ENCODE measurements at places on chromosomes 7 and 10. TPM values are rescaled to one million over a fixed set of nuclear protein-coding genes. Genes with fewer than 3 reads are reported as not detected.
A peak's percentile ranks its signal among the peaks of the same experiment; 100 is the strongest.

The GRID2IP gene
- total RNA-seq = 3.5 TPM

DNA sequence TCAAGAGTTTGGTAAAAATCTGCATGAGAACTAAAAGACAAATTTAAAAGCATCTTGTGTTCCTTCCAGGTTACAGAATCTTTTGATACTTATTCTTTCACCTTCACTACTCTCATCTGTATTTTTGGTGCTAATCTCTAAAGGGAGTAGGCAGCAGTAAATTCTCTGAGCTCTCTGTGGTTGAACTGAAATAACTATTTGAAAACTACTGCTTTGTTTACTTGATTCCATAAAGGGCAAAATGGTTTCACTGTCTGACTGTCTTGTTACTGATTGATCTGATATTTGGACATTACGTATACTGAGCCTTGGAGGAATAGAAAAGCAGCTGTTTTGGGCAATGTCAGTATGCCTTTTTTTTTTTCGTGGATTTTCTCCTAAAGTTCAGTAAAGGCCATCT is 103.3 kb downstream of the CHRM2 start:
- DNase-seq = no peak

DNA sequence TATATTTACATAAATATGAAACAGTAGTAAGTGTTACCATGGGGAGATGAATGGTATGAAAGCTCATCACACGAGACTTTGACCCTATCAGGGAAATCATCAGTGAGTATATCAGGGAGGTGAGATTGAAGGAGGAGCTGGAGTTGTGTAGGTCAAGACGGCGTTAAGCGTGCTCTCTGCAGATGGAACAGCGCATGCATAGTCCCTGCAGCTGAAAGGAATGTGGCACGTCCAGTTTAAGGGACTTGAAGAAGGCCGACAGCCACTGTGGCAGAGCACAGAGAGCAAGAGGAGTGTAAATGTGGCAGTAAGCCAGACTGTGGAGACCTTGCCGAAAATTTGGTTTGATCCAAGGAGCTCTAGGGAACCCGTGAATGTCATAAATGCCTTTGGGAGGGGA is 38.9 kb downstream of the POU6F2 start:
- DNase-seq = no peak

The GJD4 gene
- total RNA-seq = not detected

GRCh38 chr10:78543031-78543748 is 509.5 kb downstream of the RPS24 start:
- no peak for DNase-seq

The H2BK1 gene
- not detected for total RNA-seq

The STAG3 gene
- 1.5 TPM for total RNA-seq

DNA sequence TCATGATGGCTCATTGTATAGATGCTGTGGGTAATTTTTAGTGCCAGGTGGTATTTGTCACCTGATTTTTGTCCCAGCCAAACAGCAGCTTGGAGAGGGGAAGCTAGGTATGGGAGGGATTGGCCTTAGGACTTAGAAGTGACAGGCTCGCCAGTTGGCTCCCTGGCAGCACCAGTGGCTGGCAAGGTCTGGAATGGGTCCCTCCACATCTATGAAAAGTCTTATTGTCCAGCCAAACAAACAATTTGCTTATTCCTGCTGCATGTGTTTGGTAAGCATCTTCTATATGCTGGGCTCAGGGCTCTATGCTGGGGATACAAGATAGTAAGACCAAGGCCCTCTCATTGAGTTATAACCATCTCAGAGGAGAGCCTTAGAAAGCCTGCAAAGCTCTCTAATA is 42.5 kb downstream of the SORCS3 start:
- DNase-seq = no peak

- no peak for DNase-seq
Measured at GRCh38 chr7:223118-223800, 30.9 kb downstream of the FAM20C start.

DNA sequence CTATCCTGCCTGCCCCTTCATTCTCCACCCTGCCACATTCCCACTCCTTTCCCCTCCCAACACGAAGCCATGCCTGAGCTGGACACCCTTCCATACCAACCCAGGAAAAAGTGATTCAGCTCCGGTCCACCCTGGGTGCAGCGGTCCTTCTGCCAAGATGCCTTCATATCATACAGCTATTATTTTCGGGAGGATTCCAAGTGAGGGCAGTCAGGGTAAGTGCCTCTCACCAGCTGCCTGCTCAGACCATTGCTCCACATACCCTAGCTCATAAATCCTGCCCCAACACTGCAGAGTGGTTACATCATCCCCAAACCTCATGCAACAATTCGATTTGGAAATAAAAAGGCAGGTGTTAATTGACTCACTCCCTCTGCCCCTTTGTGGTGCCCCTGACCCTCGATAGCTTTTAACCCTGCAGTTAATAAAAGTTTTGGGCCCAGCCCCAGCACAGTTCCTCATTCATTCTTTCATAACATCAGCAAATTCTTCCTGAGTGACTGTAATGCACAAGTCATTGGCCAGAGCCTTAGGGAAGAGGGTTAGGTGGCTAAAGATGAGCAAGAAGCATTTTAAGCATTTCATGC is 42.6 kb downstream of the ZNF503 start:
- no peak for DNase-seq

DNA sequence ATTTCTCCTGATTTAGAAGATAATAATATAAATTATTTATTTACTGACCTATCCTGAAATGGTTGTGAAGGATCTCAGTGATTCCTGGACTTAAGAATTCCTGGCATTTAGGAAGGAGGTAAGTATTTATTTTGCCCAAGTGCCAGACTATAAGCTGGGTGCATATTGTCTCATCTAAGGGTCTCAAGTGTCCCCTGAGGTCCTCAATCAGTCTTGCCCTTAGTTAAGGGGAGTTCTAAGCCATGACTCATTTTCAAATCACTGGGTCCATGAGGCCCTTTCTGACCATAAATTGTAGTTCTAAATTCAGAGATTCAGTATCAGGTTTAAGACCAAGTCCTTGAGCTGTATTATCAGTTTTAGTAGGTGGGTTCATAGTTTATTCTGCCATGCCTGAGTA is 251.6 kb upstream of the MEOX2 start:
- no peak for DNase-seq

DNA sequence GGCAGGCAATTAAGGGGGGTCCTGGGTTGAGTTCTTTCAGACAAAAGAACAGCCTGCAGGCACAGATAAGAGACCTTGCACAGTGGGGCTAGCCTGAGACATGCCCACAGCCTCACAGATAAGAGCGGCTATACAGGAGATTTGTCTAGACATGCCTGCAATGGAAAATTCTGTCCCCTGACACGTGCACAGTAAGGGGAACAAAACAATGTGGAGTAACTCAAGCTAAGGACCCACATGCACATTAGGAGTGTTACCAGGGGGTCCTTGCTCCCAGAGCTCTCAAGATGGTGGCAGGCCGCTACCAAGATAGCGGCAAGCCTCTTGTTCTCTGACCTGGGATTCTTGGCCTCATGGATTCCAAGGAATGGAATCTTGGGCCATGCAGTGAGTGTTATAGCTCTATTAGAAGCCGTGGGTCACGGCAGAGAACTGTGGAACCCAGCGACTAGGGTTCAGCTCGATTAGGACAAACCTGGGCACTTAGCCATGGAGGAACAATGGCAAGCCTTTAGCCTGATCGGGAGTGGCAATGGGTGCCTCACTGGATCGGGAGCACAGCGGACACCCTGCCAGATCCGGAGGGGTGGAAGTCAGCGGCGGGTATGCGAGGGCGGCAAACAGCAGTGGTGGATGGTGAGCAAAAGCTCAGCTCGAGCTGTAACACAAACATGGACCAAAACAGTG is 196.9 kb downstream of the CCSER2 start:
- DNase-seq = no peak

- DNase-seq = no peak
Measured at GRCh38 chr7:117249696-117250095, 73.2 kb downstream of the WNT2 start.

DNA sequence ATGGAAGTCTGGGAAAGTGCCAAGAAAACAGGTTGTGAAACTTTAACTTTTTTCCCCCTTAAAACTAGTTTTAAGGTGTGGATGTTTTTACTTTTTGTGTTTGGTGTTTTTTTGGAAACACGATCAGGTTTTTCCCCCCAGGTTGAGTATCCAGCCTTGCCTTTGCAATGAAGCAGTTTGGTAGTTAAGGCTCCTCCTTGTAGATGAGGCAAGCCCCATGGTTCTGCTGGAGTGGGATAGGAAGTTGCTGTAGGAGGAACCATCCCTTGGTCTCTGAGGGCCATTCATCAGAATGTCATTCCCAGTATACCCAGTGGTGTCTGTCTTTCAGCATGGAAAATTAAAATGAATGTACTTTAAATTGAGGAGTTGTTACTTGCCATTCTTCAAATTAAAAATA is 2.7 kb downstream of the CUL1 start:
- no peak for DNase-seq

The NME8 gene
- total RNA-seq = not detected

GRCh38 chr7:139588632-139589031 is 65.1 kb downstream of the CLEC2L start:
- DNase-seq = no peak

DNA sequence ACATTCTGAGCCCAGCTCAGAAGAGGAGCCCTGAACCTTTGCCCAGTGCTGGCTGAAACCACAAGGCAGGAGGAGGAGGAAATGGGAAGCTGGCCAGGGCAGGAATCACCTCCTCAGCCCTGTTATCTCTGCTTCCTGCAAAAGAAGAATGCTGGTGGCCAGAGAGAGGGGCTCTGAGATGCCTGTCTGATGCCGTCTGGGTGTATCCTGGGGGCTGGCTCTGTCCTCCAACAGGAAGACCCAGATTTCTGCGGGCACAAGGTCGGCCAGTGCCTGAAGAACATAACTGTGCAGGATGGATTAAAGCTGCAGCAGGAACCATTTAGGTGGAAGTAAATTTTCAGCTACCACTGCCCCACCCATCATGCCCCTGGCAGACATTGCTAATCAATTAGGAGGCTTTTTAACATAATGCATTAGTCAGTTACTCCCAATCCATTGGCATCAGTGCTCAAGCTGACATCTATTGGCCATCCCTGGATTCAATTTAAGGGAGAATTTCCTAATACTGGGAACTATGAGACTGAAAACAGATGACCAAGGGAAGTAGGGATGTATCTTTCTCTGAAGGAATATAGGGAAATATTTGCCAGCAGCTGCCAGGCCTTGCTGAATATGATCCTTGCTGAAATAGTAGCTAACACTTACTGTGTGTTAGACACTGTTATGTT is 67.7 kb downstream of the COL13A1 start:
- DNase-seq = peak; percentile 86

DNA sequence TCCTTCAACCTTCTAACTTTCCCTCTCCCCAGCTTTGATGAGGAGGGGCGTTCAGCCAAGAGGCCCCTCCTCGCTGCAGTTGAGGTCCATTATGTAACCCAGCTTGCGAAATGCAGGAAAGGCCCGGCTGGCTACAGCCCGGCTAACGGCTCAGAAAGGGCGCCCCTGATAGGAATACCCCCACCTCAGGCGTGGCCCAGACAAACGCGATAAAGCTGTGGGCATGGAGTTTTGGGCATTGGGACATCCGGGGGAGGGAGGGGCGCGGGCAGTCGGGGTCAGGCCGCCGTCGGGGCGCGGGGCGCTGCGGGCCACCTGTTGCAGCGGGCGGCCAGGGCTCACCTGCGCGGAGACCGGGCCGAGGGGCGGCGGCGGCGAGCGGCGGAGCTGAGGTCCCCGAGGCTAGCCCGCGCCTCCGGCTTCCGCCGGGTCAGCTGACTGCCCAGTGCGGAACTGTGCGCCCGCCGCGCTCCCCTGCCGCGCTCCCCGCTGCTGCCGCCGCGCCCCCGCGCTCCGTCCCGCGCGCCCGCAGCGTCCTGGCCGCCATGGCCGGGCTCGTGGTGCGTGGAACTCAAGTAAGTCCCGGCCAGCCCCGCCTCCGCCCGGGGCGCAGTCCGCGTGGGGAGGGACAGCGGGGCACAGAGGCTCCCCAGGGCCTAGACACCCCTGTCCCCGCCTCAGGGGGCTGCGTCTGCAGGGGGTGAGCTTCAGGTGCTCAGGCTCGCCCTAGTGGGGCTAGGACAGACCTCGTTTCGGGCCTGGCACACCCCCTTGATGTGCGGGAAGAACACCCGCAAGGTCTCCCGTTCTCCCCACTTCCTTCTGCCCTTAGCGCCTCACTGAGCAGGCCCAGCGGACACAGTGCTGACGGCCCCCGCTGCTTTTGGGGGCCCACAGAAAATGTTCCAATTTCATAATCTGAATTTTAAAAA is at the start of gene LRMDA:
TSS of gene LRMDA (plus strand) at position 445 of the 932 bp plus-strand sequence.
- DNase-seq = no peak

DNA sequence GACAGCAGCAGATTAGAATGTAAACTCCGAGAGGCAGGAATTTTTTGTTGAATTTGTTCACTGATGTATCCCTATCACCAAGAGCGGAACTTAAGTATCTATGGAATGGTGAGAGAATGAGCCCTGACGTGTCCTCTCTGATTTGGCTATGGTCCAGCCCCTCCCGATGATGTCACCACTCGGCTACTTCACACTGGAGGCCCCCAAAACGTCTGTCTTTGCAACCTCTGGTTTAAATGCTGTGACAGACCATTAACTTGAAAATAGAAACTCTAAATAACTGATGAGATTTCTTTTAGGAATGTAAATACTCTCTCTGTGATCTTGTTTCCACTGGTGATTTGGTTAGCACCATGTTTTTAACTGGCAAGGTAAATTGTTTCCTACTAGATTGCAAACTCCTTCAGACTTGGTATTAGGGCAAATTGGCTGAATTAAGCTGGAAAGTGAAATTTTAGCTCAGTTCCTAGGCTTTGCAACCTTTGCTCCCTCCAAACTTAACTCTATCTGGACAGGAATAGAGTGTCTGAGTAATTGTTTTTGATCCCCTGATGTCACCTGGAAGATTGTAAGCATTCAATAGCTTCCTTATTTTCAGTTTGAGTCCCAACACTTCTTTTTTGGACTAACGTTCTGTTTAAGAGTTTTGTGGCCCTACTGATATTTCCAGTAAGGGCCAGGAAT is 19.1 kb downstream of the SLC16A12 start:
- no peak for DNase-seq

DNA sequence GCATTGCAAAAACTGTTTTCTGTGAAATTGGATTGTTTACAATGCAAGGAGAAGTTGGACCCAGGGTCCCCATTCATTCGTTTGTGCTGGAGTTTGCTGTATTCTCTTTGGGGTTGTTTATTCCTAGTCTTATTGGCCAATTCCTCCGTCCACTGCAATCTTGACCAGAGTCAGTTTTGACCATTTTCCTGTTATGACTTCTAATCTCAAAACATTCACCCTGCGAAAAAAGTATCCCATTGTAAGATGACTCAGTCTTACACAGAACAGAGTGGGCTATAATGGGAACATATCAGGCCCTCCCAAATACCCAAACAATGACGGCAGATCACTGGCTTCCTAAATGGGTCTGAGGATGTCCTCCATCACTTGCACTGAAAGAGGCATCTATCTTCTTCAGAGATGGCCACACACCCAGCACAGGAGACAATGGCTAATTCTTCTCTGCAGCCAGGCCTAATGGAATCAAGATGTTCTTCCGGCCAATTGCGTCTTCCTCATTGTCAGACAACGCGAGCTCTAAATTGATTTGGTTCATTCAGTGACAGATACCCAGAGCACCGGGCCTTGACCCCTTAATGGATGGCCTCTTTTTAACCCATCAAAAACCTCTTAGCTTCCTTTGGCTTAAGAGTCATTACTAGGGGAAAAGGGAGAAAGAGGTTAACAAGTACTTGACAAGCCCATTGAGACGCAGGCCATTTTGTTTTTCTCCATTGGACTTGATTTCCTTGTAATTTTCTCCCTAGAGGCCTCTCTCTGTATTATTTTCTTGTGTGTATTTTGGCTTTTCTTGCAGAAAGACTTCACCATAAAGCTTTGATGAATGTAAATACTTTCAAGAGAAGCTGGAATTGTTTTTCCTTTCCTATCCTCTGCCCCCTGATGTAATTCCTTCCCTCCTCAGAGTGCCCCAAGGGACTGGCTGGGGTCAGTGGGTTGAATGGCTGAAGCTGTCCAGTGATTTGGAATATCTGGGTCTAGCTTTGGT is 129.6 kb downstream of the PRPF18 start:
- no peak for DNase-seq

The LRRD1 gene
- total RNA-seq = 1.7 TPM

The ZNF777 gene
- total RNA-seq = 4.9 TPM
